ENCODE measurements at places on chromosomes 5 and 9.

- no peak for DNase-seq
Observed at GRCh38 chr9:113943112-113944009, 67.3 kb downstream of the ZNF618 start.

- DNase-seq = peak; percentile 59
Observed at GRCh38 chr5:171484460-171484899, 65.0 kb downstream of the FGF18 start.

GRCh38 chr5:180865981-180866695 lies 5.1 kb upstream of the ZFP62 start:
- no peak for DNase-seq

DNA sequence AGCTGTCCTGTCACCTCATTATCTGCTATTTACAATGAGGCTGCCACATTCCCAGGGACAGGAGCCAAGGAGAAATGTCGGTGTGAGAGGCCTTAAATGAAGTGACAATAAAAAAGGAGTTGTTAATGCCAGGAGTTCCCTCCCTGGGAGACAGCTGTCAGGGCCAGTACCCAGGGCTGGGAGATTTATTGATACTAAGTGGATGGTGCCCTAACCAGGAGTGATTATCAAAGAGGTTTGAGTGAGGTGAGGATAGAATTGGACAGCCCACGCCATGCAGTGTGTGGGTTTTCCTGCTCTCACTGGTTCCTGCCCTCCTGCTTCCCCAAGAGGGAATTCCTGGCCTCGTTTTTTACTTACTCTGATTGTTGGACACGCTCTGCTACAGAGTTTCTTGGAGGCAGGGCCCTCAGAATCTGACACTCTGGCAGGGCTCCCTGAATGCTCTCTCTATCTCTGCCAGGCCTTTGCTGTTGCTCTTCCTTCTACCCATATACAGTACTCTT lies 150.8 kb downstream of the GRIA1 start:
- no peak for DNase-seq

DNA sequence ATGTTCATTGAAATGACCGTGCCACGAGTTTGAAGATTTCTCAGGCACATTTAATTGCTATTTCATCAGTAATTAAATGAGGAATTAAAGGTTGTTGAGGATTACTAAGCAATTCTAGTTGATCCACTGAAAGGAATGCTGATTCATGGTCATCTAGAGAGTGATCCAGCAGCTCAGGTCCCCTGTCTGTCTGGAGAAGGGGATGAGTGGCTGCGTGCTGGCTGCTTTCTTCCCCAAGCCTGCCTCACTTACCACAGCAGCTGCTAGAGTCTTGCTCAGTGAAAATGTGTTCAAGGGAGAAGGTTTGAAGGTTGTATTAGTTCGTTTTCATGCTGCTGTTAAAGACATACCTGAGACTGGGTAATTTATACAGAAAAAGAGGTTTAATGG lies 7.8 kb upstream of the TGFBI start:
- DNase-seq = no peak

All from common myeloid progenitor, CD34-positive (primary cell).